ENCODE measurements at places on chromosomes 2 and 18. TPM values are rescaled to one million over a fixed set of nuclear protein-coding genes. Genes with fewer than 3 reads are reported as not detected.

DNA sequence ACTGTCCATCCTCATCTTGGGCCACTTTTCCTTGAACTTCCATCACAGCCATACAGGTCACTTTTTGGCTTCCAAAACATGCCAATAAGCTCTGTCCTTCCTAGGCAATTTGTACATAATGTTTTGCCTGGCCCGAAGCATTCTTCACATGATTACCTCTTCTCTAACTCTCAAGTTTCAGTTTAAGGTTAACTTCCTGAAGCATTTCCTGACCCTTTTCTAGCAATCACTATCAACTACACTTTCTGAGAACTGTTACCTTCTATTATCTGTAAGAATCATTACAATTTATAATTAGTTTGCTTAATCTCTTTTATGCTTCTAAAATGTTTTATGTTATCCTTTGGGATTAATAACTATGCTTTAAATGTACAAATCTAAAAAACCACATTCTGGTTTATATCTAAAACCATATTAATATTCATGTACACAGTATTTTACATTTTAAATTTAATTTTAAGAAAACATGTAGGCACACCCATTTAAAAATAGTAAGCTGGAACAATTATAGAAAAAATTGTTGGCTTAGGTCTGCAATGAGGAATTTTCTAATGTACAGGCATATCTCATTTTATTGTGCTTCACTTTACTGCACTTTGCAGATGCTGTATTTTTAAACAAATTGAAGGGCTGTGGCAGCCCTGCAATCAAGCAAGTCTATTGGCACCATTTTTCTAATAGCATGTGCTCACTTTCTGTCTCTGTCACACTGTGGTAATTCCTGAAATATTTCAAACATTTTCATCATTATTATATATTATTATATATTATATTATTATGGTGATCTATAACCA is 76.4 kb downstream of the C2orf74 start:
- H3K27ac ChIP-seq, result no peak overlapping the region
- no peaks in the 10 kb centered on the region for H3K36me3 ChIP-seq
- H3K4me3 ChIP-seq, result no peak overlapping the region
- DNase-seq, result no peak
- no peaks in the 10 kb centered on the region for H3K27me3 ChIP-seq

GRCh38 chr2:72082021-72082601 is 65.6 kb downstream of the CYP26B1 start:
- no peak overlapping the region for H3K4me3 ChIP-seq

- no peaks in the 10 kb centered on the region for H3K36me3 ChIP-seq
- H3K4me3 ChIP-seq, result no peak overlapping the region
- no peak overlapping the region for H3K27ac ChIP-seq
- peak; percentile 16 for DNase-seq
- H3K27me3 ChIP-seq, result no peaks in the 10 kb centered on the region
- no peaks in the 10 kb centered on the region for H3K4me1 ChIP-seq
Measured at GRCh38 chr2:68031542-68032160, 31.2 kb downstream of the C1D start.

The CTAGE1 gene
- not detected for total RNA-seq

The CCDC178 gene
- total RNA-seq, result not detected

Measured in naive thymus-derived CD4-positive, alpha-beta T cell (primary cell).